ENCODE measurements at places on chromosomes 3 and 15.
A peak's percentile ranks its signal among the peaks of the same experiment; 100 is the strongest.

GRCh38 chr15:45121706-45122417 is 7.7 kb downstream of the DUOXA2 start:
- peak; percentile 86 for DNase-seq

DNA sequence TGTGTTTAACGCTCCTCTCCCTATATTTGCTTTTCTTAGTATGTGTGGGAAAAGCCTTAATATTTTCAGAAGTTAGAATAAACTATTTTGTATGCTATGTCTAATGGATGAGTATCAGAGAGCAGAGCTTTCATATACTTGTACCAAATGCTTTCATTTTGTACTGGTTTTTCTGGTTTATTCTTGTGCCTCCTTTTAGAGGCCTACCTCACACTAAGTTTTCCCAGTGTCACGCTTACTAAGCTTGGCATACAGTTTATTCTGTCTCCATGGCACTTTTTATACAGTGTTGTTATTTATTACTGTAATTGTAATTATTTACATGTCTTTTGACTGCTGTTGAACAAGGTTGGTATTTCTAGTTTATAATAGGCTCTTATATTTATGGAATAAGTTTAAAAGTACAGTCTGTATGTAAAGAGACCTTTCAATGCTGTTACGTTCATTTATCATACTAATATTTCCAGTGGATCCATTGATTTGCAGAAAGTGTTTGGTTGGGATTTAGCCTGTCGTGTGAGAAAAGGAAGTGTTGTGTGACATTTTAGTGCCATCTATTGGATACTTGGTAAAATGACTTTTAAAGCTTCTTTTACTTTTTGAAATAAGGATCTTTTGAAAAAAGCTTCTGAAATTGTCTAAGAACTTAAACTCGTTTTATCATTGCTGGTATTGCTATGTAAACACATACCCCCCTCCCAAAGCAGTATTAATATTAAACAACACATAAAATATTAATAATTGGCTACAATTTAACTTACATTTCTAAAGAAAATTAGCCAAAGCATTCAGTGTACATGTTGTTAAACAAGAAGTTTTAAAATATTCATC is 5.2 kb upstream of the EBLN2 start:
- peak; percentile 40 for DNase-seq

- DNase-seq, result no peak
Measured at GRCh38 chr15:70375006-70375431, 277.3 kb upstream of the TLE3 start.

- DNase-seq, result no peak
Measured at GRCh38 chr3:123997543-123997942, 5.6 kb upstream of the ROPN1 start.

DNA sequence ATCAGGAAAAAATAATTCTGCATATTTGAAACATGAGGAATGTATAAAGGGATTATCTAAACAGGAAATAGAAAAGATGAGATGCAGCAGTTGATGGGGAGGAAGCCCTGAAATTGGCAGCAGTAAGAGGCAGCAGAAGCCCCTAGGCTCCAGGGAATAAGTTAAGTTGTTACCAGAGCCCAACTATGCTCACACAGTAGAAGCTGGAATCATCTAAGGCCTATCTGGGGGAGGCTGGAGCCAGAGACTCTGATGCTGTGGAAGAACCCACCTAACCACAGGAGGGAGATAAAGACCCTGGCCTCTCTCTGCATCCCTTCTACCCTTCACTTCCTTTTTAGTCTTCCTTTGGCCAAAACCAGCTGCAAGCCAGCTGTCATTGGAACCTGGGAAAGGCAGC is 519.7 kb downstream of the DIPK2A start:
- DNase-seq, result peak; percentile 56

DNA sequence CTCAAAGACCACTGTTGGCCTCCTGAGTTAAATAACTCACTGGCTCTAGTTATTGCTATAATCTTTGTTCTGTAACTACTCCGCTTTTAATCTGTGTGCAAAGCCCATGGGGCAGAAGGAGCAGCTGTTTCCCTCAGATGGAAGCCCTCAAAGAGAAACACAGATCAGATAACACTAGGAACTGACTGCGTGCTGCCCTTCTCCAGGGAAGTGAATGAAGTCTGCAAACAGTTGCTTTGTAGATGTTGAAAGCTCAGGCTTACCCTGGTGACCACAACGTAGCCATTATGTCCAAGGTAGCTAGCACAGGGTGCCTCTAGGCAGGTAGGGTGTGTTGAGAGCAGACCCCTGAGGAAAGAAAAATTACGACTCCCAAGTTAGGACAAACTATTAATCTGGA is 152.3 kb upstream of the STAC start:
- DNase-seq, result no peak

GRCh38 chr3:62265528-62265927 is 107.8 kb downstream of the FEZF2 start:
- DNase-seq, result no peak
